NCI-H1417 (cell line): ENCODE measurements at places on chromosomes 4 and X.

DNA sequence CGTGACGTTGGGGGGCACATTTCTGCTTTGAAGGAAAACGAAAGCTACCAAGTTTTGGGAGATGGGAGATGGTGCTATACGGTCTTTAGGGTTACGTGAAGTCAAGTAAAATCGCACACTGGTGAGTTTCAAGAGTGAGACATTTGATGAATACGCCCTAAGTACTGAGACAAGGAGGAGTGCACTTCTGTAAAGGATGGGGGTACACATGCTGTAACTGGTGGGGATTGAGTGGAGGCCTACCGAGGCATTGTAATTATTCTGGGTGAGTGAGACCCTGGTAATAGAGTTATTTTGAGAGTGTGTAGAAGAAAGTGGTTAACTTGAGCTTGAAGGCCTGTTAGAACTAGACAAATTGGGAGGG, 536 bp downstream of the SH3BGRL start:
- DNase-seq = no peak

DNA sequence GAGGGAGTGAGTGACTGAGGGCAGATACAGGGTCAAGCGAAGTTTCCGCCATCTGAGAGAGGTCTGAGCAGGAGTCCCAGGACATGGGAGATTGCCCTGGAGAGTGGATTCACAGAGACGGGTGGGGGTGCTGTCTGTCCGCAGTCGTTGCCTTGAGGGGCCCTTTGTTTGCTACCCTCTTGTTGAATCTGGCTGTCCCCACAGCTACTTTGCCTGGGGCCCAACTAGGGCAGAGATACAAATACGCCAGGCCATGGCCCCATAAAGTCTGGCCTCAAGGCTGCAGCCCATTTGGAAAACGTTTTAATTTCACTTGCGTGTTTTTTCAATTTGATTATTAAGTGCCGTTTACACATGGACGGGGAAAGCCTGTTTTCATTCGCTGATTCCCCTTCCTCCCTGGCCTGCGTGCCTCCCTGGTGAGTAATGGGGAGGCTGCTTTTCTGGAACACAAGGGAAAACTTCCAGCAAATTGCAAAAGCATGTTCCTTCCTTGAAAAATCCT, 134.4 kb downstream of the SMIM20 start:
- no peak for DNase-seq

DNA sequence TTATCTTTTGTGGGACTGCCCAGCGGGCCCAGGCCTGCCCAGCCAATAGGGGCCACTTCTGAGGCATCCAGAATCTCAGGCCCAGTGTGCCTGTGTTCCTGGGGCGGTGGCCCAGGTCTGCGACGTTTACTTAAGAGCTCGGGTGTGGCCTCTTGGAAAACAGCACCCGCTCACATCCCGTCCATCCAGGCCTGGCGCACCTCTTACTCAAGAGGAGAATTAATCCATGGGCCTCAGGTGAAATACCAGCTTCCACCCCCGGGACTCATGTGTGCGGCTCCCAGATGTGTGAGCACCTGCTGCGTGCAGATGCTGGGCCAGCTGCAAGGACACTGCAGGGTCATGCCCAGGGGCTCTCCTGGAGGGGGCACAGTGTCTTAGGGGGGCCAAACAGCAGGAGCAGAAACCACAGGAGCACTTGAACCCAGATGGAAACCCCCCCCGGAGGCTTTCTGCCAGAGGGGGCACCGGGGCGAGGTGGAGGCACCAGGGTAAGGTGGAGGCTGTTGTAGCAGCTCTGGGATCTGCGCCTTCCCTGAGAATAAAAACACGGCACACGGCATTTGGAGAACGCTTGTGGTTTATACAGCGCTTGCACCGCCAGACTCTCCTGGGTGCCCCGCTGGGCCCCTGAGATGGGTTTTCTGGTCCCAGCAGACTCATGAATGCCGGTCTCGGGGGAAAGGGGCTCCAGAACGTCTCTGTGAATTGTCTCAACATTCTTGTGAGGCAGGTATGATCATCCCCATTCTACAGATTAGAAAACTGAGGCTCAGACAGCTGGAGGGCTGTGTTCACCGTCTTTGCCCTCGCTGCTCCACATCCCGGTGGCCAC, 2.8 kb downstream of the PSAPL1 start:
- DNase-seq = peak; percentile 45

- DNase-seq = no peak
Observed at GRCh38 chrX:143934542-143934941, 50.7 kb downstream of the UBE2NL start.

DNA sequence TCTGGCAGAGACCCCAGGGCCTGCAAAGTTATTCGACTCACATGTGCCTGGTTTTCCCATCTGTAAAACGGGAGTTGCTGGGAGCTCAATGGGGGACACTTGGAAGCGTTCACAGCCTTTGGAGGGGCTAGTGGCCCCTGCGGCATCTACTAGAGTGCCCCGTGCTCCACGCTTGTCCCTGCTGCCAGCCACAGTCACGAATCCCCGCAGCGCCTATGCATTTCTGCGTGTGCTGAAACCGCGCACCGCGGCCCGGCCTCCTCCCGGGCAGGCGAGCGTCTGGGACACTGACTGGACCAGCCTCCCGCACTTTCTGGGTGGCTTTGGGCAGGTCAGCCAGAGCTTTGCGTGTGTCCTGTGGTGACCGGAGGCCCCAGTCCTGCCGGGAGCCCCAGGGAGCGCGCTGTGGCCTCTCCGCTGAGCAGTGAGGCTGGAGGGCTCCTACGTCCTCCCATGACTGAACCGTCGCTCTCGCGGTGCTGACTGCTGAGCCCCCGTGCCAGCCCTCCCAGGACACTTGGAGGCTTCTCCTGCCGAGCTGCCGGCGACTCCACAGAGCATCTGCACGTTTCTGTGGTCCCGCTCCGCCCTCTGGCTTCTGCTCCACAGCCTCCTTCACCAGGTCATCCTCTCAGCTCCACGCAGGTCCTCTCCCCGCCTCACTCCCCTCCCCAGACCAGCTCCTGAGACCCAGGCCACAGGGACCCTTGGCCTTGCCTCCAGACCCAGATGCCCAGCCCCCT, 36.3 kb downstream of the PIGG start:
- no peak for DNase-seq

DNA sequence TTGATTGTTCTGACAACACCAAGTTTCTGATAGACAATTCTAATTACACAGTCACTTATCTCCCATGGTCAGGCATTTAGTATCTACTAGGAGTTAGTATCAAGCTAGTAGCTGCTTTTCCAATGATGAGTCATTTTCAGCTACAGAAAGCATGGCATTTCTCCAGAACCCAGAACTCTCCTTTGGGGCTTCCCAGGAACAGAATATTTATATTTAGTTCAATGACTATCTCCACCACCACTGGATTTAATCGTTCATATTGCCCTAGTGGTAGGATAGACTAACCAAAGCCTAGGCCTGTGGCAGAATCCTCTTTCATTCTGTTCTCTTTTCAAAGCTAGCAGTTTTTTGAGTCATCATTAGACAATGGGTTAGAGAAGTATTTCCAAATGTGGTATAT, 569.4 kb downstream of the GABRG1 start:
- no peak for DNase-seq

DNA sequence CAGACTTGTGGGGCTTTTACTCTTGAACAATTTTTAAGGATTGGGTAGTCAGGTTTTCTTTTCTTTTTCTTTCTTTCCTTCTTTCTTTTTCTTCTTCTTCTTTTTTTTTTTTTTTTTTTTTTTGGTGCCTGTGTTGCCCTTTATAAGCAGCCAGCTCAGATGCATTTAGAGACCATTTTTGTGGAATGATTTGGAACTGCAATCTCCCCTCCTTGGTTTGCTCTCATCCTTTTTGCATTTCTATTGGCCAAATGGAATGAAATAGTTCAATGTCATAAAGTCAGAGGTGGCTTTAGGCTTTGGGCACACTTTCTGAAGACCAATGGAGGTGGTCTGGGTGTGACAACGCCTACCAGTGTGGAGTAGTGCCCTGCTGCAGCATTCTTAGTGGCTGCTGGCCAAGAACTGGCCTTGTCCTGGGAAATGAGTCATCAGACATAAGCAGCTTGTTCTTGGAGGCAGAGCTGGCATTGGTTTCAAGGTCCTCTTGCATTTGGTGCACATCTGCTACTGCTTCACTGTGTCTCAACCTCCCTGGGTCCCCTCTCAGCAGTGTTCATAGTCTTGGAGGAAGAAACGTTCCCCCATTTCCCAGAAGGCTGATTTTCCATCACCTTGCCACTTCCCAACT, 84.5 kb downstream of the CT47B1 start:
- DNase-seq = no peak

- DNase-seq = no peak
Observed at GRCh38 chr4:8084031-8084660, 74.5 kb downstream of the ABLIM2 start.

DNA sequence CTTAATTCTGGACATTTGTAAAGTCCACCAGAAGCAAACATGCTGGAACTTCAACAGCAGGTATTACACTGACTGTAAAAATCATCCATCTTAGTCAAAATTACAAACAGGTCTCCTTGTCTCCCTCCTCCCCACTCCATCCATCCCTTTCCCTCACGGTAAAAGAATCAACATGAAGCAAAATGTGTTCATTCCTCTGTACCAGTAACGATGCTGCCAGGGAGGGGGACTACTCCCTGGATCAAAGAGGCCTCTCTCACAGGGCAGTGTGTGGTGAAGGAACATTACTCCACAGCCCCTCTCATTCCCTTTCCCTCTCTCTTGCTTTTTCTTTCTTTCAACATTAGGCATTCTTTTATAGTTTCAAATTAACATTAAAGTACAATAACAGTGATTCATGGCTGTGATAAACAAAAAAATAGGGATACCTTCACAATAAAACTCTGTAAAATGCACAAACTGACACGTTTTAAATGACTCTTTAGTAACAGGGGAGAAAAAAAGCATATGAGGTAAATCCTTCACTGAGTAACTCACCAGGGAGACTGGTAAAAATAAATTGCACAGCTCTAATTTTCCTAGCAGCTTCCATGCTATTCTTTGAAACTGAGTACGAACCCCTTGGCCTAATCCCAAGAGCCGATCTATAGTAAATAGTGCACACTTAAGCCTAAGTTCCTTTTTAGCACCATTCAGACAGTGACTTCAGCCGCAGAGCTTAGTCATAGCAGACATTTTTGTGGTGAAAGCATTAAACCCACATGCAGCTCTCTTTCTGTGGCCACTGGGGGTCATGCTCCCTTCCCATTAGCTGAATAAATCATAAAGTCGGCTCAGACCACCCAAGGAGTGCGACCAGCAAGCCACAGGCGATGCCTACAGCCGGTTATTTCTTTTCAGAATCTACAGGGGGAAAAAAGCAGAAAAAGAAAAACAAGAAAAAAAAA, 215.6 kb upstream of the GYPA start:
- DNase-seq = no peak

GRCh38 chr4:184462724-184463123, 11.6 kb downstream of the IRF2 start:
- no peak for DNase-seq

DNA sequence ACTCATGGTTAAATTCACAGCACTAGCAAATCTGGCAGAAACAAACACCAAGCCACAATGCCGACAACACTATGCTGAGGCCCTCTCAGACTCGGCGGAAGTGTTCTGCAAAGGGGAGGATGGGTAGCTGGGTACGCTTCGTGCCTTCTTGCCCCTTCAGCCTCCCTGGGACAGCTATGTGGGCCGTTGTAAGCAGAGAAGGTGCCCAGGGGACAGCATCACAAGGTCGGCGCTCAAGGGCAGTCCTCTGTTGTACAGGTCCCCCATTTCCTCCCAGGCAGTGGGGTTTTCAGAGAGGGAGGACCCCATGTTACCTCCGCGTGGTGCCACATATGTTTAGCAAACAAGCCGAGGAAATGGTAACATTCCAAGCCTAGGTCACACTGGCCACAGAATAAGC, 173.6 kb downstream of the AFAP1 start:
- no peak for DNase-seq

GRCh38 chr4:38857354-38858096, 908 bp upstream of the TLR6 start:
- no peak for DNase-seq

DNA sequence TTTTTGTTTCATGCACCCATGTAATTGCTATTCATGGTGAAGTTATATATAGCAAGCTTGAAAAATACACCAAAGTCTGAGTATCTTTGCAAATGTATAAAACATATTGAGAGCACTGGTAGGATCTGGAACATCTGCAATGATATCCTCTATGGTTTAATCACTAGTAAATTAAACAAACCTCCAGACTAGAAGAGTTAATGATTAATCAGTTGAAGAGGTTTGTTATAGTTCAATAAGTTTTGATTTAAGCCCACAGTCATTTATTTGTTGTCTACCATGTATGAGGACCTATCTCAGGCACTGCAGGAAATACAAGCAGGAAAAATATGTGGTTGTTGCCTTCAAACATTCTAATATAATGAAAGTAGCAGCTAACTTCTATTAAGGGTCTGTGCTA, 16.5 kb downstream of the CYBB start:
- DNase-seq = no peak

GRCh38 chr4:164252286-164252685, 501.6 kb upstream of the SMIM31 start:
- no peak for DNase-seq

- DNase-seq = no peak
Observed at GRCh38 chr4:97548943-97549583, 594.2 kb downstream of the STPG2 start.

- no peak for DNase-seq
Observed at GRCh38 chrX:121455890-121456289, 408.5 kb downstream of the GLUD2 start.

DNA sequence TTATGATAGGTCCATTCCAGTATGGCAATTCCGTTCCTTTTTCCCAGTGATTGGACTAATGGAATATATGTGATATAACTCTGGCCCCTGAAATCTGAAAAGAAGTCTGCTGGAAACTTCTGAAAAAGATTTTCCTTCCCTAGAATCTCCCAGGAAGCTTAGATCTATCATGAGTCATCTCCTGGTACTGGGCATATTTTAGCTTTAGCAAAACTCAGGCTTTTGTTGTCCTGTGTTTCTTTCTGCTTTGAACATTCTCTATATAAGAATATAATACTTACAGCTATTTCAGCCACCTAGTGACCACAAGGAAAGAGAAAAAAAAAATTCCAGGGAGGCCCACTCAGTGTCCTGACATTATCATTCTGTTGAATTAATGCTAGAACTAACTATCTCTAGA, 597.2 kb upstream of the GRIA3 start:
- no peak for DNase-seq

DNA sequence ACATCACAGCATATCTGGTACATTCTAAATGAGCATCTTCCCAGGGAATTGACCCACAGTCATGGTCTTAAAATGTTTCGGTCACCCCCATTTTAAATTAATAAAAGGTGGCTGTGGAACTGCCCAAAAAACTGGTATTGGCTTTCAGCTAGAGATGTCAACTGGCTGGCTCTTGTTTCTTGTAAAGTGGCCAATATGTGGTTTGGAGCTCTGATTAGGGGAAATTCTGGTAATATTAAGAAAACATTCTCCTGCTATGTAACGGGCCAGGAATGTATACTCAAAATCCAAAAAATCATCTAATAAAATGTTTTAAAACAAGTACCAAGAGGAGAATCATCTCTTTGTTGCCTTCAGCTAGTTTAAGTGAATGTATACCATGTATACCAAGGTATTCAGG, 62.0 kb upstream of the VCX2 start:
- DNase-seq = no peak
